T-helper 9 cell (primary cell): ENCODE measurements at places on chromosomes 13 and 19.
A peak's percentile ranks its signal among the peaks of the same experiment; 100 is the strongest.

GRCh38 chr13:20787180-20787579, 13.4 kb upstream of the EEF1AKMT1 start:
- DNase-seq: no peak

- DNase-seq: peak; percentile 52
These were observed 2.6 kb upstream of the JUNB start for GRCh38 chr19:12788682-12789097.

GRCh38 chr19:2123682-2124387, 27.1 kb downstream of the IZUMO4 start:
- no peak for DNase-seq

- DNase-seq: peak; percentile 30
These were observed at the start of gene ZNF792 for GRCh38 chr19:34963573-34964406. ZNF792 (minus strand) TSS chr19:34964229; CDS start chr19:34963662, 567 bp downstream.

- DNase-seq: no peak
These were observed 38.6 kb downstream of the TNFRSF19 start for GRCh38 chr13:23608701-23609413.

DNA sequence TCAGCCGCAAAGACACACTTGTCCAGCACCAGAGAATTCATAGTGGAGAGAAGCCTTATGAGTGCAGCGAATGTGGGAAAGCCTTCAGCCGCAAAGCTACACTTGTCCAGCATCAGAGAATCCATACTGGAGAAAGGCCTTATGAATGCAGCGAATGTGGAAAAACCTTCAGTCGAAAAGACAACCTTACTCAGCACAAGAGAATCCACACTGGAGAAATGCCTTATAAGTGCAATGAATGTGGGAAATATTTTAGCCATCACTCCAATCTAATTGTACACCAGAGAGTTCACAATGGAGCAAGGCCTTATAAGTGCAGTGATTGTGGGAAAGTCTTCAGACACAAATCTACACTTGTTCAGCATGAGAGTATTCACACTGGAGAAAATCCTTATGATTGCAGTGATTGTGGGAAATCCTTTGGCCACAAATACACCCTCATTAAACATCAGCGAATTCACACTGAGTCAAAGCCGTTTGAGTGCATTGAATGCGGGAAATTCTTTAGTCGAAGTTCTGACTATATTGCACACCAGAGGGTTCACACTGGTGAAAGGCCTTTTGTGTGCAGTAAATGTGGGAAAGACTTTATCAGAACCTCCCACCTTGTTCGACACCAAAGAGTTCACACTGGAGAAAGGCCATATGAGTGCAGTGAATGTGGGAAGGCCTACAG, 6.8 kb downstream of the ZNF134 start:
- no peak for DNase-seq

DNA sequence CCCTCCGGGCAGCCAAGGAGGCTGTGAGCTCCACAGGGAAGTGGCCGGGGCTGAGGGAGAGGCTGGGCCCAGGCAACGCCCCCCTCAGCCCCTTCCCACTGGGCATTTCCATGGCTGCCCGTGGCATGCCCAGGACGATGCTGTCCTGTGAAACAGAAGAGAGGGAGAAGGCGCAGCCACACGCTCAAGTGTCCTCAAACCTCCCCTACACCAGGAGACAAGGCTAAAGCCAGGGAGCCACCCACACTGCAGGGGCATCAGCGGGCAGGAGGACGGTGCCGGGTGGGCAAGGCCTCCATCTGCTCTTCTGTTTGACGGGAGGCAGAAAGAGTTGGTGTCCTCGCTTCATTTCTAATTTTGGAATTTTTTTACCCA, 14.2 kb upstream of the PROZ start:
- DNase-seq: no peak

- no peak for DNase-seq
These were observed 16.0 kb upstream of the POU2F2 start for GRCh38 chr19:42148266-42148665.

GRCh38 chr19:6498294-6499036, 3.6 kb downstream of the TUBB4A start:
- DNase-seq: no peak

DNA sequence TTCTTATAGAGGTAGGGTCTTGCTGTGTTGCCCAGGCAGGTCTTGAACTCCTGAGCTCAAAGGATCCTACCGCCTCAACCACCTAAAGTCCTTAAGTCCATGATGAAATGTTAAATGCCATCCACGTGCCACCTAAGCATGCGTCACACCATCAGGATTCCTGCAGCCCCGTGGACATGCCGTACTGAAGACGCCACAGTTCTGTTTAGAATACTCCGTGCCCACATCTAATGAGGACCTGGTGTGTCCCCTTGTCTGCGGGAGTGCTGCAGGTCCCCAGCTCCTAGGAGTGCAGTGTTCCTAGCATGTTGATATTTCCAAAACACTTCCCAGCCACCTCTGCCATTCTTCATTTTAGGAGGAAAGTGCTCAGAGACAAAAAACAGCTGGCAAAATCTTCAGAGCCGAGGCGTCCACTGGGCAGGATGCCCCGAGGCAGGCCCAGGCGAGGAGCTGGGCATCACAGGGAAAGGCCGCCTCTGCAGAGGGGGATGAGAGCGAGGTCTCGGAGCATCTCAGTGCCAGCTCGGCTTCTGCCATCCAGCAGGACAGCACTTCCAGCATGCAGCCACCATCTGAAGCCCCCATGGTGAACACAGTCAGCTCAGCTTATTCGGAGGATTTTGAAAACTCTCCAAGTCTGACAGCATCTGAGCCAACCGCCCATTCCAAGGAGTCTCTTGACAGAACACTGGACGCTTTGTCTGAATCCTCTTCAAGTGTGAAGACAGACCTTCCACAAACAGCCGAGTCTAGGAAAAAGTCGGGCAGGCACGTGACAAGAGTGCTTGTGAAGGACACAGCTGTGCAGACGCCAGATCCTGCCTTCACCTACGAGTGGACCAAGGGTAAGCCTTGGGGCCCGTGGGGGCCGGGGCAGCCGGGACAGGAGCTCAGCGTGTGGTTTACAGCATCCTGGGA, 13.2 kb downstream of the C19orf44 start:
- no peak for DNase-seq

GRCh38 chr19:27671876-27672275, 1541.1 kb downstream of the UQCRFS1 start:
- no peak for DNase-seq

DNA sequence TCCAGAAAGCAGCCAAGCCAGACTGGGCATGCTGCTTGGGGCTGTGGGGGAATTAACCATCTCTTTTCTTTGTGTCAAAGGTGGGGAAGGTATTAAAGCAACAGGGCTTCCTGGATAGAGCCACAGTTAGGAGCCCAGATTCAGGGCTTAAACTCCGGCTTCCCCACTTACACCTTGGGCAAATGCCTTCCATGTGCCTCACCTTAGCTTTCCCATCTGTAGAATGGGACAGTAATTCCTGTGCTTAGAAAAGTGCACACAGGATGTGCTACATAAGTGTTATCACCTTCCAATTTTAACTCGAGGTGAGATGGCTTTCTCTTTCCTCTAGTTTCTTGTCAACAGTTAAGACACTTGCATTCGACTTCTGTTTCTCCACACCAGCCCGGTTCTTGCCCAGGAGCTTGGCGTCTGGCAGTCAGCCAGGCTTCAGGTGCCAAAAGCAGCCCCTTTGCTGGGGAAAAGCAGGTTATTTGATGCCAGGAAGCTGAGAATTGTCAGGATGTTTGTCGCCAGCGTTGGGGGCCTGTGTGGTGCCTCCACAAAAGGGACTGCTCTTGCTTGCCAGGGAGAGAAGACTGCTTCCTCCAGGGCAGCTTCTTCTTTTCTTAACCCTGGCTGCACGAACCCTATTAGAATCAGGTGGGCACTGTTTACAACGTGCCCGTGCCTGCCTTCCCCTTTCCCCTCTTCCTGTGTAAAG, 79.2 kb downstream of the SIPA1L3 start:
- no peak for DNase-seq

- no peak for DNase-seq
These were observed 113.0 kb downstream of the SOX1 start for GRCh38 chr13:112179995-112180394.

DNA sequence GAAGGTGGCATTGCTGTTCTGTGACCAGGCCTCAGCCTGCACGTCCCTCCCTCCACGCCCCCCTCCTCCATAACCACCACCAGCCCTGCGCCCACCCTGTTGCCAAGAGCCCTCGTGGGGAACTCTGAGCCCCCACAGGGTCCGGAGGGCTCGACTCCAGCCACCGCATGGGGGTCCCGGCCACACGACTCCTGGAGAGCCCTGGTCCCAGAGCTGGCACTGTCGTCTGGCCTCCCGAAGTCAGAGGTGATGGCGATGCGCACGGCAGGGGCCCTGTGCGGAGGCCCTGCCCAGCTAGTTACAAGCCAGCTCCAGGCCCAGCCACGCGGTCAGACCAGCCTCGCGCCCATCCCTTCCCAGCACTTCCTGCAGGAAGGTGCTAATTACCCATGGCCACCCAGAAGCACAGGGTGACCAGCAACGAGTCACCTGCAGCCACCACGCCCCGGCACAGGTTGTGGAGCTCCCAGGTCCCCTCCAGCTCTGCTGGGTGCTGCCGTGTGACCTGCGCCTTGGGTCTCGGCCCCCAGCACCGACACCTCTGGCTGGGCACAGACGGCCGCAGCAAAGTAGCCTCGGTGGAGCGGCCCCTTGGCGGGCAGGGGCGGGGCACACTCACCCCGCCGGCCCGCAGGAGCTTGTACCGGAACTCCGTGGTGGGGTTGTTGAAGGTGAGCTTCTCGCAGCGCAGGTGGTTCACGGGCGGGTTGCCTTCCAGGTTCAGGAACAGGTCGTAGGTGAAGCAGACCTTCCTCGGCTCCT, 49.6 kb downstream of the MLLT1 start:
- DNase-seq: no peak

GRCh38 chr19:4304538-4305256, at the start of gene FSD1:
FSD1 (plus strand) TSS chr19:4304598; CDS start chr19:4304747, 149 bp downstream.
- peak; percentile 21 for DNase-seq

DNA sequence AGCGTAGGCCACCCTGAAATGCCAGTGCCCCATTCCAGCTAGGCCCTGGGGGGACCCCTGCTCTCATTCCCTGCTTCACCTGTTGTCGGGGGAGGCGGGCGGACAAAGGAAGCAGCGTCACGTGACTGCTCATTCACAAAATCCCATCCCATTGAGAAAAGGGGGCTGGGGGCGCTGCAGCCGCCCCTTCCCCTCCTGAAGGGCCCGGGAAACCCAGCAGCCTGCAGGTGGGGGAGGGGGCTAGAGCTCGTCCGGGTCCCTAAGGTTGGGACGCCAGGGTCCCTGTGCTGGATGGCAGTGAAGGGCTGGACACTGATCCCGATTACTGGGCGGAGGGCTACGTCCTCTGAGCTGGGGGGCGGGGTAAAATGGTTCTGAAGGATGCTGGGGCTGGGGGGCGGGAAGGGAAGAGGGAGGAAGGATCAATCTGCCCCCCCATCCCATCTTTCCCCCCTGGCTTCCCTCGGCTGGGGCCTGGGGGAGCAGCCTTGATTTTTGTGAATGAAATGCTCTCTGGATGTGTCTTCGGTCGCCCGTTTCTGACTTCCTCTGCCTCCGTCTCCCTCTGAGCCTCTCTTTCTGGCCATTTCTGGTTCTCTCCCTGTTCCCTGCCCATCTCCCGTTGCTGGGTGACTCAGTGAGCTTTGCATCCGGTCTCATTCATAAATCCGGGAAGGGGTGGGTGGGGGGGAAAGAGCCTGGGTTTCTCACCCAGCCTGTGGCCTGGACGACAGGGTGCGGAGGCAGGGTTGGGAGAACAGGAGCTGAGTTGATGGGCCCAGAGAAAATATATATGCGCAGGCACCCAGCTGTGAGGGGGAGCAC, 816 bp downstream of the SPRED3 start:
- no peak for DNase-seq

- no peak for DNase-seq
These were observed 8.8 kb downstream of the OBI1 start for GRCh38 chr13:78649997-78650716.

DNA sequence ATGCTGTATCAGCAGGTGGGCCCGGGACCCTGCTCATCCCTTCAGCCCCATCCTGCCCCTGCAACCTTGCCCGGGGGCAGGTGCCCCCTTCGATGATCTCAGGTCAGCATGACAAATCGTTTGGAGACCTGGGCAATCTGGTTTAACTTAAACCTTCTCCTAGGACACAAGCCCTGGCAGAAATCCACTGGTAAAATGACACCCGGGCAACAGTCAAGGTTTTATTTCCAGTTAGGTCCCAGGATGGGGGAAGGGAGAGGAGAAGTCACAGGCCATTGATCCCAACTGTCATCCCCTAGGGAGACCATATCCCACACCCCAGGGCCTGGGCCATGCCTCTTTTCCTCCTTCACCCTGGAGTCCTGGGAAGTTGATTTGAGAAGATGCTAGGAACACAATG, 1.8 kb upstream of the PLIN5 start:
- no peak for DNase-seq

GRCh38 chr19:39342647-39343305, 555 bp downstream of the SAMD4B start:
- no peak for DNase-seq

DNA sequence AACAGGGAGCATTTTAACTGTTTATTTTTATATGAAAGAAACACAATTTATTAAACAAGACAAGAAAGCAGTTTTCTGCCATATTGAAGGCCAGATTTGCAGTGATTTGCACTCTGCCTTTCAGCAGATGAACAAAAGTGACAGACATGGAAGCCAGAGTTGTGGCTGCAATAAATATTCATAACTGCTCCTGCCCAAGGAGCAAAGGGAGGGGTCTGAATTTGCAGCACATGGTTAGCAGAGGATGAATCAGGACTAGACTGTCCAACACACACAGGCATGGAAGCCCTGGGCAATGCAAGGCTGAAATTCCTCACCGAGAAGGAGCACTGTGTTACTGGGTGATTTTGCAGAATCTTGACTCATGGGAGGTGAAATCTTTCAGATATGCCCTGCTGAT, 418.2 kb downstream of the DCT start:
- DNase-seq: no peak

DNA sequence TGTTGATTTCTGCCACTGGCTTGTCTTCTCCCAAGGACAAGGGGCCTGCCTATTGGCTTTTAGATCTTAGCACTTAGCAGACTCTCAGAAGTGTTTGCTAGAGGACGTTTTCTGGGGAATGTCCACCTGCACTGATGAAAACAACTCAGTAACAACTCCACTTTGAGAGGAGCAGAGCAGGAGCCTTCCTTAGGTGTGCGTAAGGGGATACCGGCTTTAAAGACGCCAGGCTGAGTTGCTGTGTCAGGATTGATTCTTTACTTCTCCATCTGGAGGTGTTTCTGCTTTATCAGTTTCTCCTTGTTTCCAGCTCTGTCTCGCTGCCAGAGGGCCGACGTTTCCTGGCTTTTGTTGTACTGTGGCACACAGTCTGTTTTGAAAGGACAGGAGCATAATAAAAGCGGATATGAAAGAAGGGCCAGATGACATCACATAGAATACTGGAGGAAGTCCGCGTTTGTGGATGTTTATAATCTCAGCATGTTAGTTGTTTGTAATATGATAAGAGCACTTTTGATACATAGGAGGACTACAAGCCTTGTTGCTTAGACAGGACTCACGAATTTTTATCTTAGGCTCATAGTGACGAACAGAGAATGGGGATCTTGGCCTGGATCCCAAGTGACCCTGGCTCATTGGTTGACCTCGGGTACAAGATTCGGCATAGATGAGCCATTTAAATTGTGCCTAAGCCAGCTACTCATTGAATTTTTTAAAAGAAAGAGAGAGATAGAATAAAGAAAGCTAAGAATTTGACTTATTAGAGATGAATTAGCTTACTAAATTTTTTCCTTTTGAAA, 34.6 kb downstream of the COL4A2 start:
- no peak for DNase-seq

- DNase-seq: no peak
These were observed 2.5 kb upstream of the GPX4 start for GRCh38 chr19:1101337-1101698.
